Central memory CD8-positive, alpha-beta T cell (primary cell): ENCODE measurements at places on chromosomes 5 and 9.

DNA sequence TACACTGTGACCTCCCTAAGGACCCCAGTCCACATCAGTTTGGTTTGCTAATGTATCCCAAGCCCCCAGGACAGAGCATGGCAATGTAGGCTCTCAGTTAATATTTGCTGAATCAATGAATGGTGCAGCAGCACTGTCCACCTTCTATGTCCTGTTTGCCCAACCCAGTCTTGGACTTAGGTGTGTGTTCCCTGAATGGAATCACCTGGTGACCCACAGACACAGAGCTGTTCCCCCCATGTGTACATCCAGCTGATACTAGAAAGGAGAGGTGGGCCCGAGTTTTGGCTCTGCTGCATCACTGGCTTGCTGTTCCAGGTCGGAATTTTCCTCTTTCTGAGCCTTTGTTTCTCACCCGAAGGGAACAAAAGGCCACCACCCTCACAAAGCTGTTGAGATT is 180.2 kb downstream of the AOPEP start:
- DNase-seq = no peak

DNA sequence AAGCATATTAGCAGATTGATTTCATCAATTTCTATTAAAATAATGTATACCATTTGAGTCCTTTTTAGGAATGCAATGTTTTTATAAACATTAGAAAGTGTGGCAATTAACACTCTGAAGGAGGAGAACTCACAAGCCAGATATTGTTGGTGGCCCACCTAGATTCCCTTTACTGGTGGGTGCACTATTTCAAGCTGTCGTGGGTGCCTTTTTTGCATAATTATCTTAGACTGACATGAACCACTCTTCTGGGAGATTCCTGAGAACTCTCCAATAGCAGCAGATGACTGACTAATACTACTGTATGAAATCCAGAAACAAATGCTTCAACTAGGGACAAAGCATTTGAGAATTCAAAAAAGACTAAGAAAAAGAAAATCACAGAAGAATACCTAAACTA is 526.0 kb downstream of the CDH18 start:
- no peak for DNase-seq

DNA sequence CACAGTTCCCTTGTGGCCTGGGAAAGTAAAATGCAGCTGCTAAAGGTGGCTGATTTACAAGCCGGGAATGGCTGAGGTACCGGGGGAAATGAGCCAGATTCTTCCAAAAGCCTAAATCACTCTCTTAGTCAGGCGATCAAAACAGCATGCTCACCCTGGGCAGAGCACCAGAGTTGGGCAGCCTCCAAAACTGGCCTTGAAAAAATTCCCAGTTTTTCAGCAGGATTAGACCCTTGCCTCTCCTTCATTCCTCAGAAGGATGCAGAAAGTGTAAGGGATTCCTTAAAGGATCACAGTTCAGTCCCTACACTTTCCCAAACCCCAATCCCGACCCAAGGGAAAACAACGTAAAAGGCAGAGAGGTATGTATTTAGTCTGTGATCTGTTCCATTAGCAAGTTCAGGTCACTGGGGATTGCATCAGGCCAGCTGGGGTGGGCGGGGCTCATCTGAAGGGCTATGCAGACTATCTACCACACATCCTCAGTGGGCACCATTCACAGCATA is 16.9 kb downstream of the TMEM174 start:
- no peak for DNase-seq

DNA sequence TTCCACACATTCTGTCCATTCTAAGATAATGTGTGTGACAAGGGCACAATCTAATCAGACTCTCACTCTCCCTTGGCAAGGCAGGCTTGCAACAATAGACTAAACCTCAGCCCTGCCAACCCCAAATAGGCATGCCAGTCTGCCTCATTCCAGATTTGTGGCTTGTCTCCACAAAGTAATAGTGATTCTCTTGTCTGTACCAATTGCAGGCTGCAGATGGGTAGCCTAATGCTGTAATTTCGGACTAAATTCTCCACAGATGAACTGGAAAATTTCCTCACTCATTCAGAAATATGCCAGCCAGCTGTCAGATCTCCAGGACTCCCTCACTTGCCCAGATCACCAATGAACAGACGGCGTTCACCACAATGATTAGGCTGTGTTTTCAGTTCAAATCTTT is 413.6 kb downstream of the ELAVL2 start:
- DNase-seq = no peak

DNA sequence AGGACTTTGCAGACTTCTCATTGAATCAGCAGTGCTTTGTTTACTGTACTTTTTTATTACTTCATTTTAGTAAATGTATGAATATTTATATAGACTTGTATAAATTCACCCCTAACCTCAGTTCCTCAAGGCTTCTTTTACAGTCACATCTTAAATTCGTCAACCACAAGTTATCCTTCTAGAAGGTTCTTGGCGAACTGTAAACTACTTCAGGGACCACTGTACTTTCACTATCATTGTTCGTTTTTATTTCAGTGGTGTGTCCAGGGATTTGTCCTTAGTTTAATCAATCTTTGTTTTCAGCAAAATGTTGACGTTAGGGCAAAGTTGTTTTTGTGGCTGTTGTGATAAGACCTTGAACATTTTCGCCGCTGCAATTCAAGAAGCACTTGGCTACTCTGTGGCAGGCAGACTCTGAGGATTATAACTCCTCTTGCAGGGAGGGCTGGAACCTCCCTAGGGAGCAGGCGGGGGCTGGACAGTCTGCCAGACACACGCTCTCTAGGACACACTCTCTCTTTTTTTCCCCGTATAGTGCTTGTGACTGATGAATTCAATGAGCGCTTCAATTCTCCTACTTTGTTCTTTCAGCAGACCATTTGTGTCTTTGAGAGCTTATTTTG is 252.8 kb downstream of the FBXL7 start:
- no peak for DNase-seq

GRCh38 chr9:98330831-98331230 is 75.4 kb upstream of the TBC1D2 start:
- no peak for DNase-seq

DNA sequence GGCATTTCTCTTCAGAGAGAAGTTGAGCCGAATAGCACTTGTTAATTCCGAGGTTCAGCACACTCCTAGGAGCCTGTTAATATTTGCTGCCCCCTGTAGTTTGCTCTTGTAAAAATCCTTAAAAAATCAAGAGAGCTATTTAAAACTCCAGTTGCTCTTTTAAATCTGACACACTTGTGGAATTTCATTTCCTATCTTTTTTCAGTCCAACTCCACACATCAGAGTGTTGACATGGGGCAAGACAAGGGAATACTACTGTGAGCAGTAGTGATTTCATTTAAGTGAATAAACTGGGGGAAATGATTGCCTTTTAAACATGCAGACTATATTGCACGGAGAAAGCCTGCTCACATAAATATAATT is 1096.3 kb upstream of the DMAC1 start:
- DNase-seq = no peak
